Foreskin keratinocyte (primary cell): ENCODE measurements at places on chromosomes 2 and 18. TPM values are rescaled to one million over a fixed set of nuclear protein-coding genes. Genes with fewer than 3 reads are reported as not detected.

The SLC5A7 gene
- not detected in 2 replicates for total RNA-seq

The BARD1 gene
- 21.1 TPM in 2 replicates for total RNA-seq

The RUFY4 gene
- not detected in 2 replicates for total RNA-seq

The GPR35 gene
- 0.07 TPM in 1 of 2 replicates, not detected in the other for total RNA-seq

The UGT1A8 gene
- not detected in 2 replicates for total RNA-seq

The MYOM1 gene
- 0.07 and 0.11 TPM in 2 replicates for total RNA-seq
